ENCODE measurements at places on chromosomes 7 and 10.

DNA sequence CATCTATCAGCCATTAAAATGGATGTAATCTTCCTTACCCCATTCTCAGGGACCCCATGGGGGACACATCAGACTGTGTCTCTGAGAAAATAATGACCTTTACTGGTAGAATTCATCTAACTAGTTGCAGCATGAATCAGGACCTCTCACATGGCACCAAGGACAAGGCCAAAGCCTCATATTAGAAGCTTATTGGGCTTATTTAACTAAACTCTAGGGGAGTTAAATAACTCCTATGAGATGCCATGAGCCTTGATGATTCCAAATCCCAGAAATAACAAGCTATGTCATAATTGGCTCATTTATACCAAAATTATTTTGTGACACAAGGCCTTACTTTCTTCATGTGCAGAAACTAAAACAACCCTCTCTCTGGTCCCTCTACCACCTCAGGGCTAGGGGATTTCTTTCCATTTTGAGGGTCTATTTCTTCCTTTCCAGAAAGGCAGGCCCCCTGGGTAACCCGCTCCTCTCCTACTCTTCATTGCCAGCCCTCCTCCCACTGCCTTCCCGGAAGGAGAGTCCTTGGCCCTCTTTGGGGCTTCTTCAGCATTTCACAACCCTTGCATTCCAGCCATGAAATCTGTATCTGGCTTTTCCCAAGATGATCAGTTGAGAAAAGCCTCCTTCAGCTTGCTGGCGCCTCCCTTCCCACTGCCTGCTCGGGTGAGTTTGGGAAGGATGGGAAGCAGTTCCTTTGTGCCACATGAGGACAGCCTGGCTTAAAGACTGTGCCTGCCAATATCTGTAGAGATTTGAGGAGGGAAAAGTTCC, 41.8 kb upstream of the TRIM8 start:
- DNase-seq: no peak

- no peak for DNase-seq
Measured at GRCh38 chr10:19772972-19773371, 43.3 kb upstream of the PLXDC2 start.

DNA sequence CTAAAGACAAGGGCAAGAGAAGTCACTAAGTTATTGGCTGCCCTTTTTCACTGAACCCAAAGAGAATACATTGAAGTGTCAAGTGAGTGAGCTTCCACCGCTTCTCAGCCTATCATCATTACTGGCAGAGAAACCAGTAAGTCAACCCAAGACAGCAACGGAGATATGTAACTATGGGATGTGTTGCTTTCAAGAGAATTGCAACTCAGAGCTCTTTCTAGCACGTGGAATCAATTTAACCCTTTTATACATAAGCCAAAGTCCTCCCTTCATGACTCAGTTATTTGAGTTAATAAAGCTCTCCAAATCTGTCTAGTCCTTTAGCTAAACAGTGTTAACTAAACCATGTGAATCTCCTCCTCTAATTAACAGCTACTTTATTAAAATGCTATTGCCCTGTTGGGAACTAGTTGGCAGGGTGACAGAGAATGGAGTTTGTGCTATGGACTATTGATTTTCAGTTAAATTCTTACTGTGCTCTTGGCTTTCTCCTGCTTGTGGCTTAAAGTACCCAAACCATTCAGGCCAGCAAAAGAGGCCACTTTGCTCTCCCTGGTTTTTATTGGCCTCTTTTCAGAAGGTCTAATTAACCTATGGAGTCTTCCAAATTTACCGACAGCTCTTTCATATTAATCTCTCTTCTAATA, 287.7 kb downstream of the NRG3 start:
- no peak for DNase-seq

DNA sequence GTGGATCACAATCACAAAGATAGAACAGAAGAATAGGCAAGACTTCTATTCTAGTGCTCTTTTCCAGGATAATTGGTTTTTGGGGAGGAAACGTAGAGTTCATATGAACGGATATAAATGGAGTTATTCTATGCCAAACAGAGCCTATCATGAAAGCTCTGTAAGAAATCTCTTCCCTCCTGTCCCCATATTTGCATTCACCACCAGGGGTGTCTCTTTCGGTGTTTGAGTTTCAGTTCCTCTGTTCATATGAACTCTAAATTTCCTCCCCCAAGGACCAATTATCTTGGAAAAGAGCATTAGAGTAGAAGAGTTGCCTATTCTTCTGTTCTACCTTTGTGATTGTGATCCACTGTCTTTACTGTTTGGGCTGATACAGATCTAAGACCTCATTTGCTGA, 48.3 kb upstream of the CDC14C start:
- DNase-seq: no peak

DNA sequence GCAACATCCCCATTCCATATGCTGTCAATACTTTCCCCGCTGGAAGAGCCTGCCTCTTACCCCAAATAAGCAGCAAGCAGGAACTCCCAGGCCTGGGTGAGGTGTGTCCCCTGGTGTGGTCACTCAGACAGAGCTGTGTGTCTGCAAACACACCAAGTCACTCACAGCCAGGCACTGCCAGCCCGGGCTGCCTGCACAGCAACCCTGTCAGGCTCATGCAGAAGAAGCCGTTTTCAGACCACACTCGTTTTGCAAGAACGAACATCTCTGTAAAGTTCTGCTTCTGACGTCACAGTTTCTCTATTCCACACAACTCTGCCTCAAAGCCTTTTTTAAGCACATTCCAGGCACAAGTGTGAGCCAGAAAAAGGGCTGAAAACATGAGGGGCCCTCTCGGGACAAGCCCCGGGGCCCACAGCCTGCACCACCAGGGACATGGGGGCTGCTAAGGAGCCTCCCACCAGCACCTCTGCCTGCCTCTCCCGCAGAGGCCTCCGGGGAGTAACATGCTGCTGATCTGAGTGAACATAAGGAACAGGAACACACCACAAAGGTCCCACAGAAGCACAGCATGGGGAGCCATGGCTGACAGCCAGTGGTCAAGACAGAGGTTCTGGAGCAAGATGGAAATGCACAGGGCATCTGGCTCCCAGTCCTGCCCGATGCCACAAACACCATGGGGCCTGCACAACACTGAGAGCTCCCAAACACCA, 11.4 kb downstream of the PTPRN2 start:
- DNase-seq: no peak

DNA sequence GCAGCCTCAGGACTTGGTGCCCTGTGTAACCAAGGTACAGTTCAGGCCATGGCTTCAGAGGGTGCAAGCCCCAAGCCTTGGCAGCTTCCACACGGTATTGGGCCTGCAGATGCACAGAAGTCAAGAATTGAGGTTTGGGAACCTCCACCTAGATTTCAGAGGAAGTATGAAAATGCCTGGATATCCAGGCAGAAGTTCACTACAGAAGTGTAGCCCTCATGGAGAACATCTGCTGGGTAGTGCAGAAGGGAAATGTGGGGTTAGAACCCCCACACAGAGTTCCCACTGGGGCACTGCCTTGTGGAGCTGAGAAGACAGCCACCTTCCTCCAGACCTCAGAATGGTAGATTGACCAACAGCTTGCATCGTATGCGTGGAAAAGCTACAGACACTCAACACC, 3.4 kb upstream of the SEM1 start:
- no peak for DNase-seq

DNA sequence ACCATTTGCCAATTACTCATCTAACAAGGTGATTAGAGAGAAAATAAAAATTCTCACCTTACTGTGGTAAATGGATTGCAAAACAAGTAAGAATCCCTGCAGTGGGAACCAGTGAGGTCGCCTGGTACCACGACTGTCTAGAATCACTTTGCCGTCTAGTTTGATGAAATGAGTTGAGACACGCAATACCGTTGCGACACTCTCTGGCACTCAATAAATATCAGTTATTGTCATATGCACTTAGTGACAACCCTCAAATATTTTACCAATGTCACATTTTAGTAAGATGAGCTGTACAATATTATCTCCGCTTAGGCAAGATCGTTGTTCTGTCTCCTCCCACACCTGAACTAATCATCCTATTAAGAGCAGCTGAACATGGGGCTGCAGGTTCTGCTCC, 114.4 kb upstream of the ADARB2 start:
- no peak for DNase-seq

DNA sequence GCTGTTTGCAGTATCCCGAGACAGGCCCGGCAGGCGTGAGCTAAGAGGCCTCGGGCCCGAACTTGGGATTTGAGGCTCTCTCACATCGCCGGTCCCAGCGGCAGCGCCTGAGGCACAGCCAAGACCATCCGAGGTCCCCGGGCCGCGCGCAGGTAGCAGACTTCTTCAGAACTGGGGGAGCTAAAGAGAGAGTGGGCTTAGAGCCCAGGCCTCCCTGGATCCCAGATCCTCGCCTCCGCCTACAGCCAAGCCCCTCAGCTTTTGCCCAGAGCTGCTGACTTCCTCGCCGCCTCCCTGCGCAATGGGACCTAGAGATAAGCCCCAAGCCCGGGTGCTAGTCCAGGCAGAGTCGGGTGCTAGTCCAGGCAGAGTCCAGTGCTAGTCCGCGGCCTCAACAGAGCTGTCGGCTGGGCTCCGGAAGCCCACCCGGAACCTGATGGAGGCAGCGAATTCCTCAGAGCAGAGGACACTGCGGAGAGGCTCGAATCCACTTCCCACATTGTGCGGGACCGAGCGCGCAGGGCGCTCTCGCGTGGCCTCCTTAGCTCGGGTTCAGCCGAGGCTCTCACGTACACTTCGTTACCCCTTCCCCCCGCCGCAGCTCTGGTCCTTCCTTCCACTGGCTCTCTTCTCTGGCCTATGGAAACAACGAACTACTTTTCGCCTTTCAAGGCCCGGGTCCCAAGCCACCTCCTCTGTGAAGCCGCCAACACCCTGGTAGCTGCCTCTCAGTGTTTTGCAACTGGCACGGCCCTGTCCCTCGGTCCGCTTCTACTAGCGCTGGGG, 5.8 kb downstream of the LBX1 start:
- DNase-seq: no peak

DNA sequence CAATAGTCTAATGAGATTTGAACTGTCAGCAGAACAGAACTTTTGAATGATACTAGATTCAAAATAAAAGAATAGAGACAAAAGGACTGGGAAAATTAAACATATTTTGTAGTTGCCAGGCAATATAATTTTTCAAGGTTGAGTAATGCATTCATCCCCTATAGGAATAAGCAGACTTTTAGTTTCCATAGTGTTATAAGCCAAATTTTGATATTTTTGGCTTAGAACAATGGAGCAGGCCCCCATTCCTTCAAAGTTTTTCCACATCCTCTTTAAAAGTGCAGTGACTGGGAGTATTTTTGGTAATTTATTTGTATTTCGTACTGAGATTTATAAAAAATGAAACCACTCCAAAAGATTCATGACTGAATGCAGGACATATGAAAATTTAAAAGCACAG, 24.0 kb downstream of the MEOX2 start:
- no peak for DNase-seq

DNA sequence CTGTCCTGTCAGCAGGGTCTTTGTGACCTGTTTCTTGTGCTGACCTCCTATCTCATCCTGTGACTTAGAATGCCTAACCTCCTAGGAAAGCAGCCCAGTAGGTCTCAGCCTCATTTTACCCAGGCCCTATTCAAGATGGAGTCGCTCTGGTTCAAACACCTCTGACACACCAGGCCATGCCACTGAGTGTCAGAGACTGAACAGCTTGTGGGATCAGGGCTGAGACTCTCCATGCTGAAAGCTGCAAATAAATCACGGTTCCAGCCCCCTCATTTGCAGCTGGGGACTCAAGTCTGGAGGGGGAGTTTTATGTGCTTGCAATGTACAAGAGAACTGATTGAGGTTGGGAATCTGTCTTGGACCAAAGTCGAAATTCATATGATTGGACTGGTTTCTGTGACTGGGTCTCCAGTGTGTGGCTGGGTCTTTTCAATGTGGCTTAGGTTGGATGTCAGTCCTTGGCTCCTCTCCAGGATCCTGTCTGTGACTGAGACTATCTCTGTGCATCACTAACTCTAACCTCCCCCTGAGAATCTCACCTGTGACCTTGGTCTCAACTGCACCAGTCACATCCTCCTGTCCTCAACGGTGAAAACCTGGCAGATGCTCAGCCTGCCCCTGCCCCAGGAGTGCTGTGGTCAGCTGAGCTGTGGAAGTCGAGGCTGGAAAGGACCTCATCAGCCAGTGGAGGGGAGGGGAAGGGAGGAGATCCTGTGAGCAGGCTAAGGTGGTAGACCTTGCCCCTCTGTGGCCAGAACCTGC, 11.7 kb downstream of the PRF1 start:
- no peak for DNase-seq

DNA sequence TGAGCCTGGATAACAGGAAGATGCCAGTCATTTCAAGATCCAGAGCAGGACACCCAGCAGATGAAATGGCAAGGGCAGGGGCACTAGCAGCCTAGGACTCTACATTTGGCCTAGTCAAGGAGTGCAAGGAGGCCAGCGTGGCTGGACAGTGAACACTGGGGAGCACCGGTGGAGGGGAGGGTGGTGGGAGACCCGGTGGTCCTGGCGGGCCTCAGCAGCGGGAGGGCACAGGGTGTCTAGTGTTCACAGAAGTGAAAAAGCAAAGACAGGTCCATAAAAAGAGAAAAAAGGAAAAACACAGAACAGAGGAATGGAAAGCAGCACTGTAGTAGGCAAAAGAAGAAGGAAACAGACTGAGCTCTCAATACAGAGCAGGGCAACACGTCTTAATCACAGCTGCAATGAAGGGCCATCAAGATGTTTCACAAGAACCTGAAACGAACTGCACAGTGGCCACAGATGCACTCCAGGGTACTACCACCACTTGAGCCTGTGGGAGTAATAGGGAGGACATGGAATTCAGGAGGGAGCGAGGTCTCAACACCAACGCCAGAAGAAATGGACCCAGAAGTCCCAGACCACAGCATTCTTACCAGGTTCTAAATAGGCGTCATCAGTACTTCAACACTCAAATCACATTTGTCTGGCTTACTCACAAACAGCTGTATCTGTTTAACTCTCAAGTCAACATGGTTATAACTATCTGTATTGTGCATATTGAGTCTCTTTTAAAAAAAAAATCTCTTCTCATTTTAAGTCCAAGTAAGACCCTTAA, 573.7 kb downstream of the PARD3 start:
- no peak for DNase-seq

DNA sequence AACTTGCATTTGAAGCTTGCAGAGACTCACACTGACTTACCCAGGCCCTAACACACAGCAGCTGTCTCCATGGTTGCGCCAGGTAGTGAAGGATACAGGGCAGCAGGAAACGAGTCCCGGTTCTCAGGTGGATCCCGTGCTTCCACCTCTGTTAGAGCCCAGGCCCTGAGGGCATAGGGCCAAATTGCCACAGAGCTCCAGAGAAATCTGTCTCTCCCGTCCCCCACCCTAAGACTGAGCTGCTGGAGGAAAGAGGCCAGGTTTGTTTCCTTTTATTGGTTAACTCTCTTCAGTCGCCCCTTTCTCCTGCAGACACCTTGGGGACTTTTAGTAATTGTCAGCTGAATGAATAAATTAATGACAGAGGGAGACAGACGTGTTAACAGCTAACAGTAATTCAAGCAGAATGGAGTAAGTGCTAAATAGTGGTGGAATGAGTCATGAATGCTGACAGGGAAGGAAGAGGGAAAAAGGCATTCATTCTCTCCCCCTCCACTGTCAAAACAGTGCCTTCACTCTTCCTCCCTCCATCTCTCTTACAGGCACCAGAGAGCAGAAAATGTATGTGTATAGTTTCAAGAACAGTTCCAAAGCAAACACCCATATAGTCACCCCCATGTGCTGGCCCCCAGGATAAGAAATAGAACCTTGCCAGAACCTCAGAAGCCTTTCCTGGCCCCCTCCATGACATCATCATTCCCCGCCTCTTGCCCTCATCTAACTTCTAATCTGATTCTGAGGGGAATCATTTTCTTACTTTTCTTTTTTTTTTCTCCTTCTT, 16.8 kb upstream of the DLG5 start:
- no peak for DNase-seq
